ENCODE measurements at places on chromosomes 5 and 9. TPM values are rescaled to one million over a fixed set of nuclear protein-coding genes. Genes with fewer than 3 reads are reported as not detected.

DNA sequence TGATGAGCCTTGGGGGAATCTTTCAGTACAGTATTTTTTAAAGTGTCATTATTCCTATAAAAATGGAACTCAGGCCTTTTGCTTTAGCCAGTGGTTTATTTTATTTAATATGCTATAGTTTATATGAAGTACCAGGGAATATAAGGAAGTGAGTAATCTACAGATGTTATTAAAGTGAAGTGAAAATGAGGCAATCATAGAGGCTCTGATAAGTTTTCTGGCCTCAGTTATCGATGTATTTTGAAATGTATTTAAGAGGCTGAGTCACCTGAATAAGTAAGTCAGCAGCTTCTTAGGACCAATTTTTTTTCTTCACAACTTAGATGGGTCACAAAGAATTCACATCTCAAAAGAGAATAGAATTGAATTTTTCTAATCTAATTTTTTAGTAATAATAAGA lies 829.0 kb downstream of the DNAH5 start:
- no peak for DNase-seq
- H3K36me3 ChIP-seq, result no peaks in the 10 kb centered on the region
- H3K27me3 ChIP-seq, result no peaks in the 10 kb centered on the region
- no peak overlapping the region for H3K27ac ChIP-seq
- no peak overlapping the region for H3K4me3 ChIP-seq

- no peaks in the 10 kb centered on the region for H3K27me3 ChIP-seq
- H3K27ac ChIP-seq, result peak overlapping the region; percentile 100
Observed at GRCh38 chr5:181222630-181223057, 437 bp upstream of the TRIM41 start.

- no peak overlapping the region for H3K4me3 ChIP-seq
- H3K36me3 ChIP-seq, result no peaks in the 10 kb centered on the region
- no peak overlapping the region for H3K27ac ChIP-seq
- no peak for DNase-seq
- no peaks in the 10 kb centered on the region for H3K27me3 ChIP-seq
Observed at GRCh38 chr5:73250645-73251044, 77.7 kb downstream of the TMEM174 start.

DNA sequence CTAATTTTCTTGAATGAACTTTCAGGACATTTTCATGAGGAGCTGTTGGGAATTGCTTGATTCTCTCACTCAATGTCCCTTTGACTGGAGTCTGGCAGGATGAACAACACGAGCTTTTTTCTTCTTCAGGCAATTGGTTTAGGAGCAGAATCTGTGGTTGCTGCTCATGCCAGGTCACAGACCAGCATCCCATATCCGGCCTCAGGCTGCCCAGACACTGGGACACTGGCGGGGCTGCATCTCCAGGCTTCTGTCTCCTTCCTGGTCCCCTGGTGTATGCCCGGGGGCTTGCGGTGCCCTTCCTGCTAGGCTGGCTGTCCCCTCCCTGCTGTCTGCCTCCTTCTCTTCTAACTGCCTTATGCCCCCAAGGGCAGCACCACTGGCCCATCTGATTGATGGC lies 311.5 kb upstream of the DAP start:
- peaks cover 3% of the 10 kb centered on the region for H3K27me3 ChIP-seq
- no peak for DNase-seq
- no peak overlapping the region for H3K27ac ChIP-seq
- H3K36me3 ChIP-seq, result no peaks in the 10 kb centered on the region
- no peaks in the 10 kb centered on the region for H3K4me1 ChIP-seq

SMC2 gene
- 10.1 TPM for total RNA-seq

GRCh38 chr5:93805616-93806379 lies 64.4 kb upstream of the POU5F2 start:
- no peak overlapping the region for H3K27ac ChIP-seq
- DNase-seq, result no peak
- H3K4me1 ChIP-seq, result peaks cover 10% of the 10 kb centered on the region
- no peaks in the 10 kb centered on the region for H3K27me3 ChIP-seq
- H3K4me3 ChIP-seq, result no peak overlapping the region

- no peaks in the 10 kb centered on the region for H3K27me3 ChIP-seq
- no peaks in the 10 kb centered on the region for H3K4me1 ChIP-seq
- H3K36me3 ChIP-seq, result no peaks in the 10 kb centered on the region
- no peak for DNase-seq
Observed at GRCh38 chr5:139847091-139847490, 51.5 kb downstream of the PSD2 start.

- no peak for DNase-seq
- H3K4me1 ChIP-seq, result no peaks in the 10 kb centered on the region
- no peaks in the 10 kb centered on the region for H3K27me3 ChIP-seq
- H3K36me3 ChIP-seq, result no peaks in the 10 kb centered on the region
Observed at GRCh38 chr5:142800776-142801494, 30.8 kb downstream of the ARHGAP26 start.

DNA sequence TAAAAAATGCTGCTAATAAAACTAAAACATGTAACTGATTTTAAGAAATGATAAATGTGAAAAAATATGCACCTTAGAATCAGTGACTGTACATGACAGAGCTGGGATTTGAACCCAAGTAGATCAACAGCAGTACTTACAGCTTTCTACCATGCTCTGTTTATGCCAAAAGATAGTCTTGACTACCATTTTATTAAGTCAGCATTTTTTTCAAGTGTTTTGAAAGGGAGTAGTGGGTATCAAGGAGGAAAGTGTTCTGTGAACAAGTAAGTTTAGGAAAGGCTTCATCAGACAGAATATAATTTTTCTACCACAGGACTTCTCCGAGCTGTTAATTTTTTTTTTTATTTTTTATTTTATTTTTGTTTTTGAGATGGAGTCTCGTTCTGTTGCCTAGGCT lies 180.4 kb upstream of the GLRA1 start:
- no peaks in the 10 kb centered on the region for H3K36me3 ChIP-seq
- H3K4me1 ChIP-seq, result no peaks in the 10 kb centered on the region
- no peak overlapping the region for H3K4me3 ChIP-seq
- no peak for DNase-seq
- no peaks in the 10 kb centered on the region for H3K27me3 ChIP-seq
- no peak overlapping the region for H3K27ac ChIP-seq

RAI14 gene
- total RNA-seq, result 9.8 TPM

SUSD1 gene
- 6.5 TPM for total RNA-seq

DNA sequence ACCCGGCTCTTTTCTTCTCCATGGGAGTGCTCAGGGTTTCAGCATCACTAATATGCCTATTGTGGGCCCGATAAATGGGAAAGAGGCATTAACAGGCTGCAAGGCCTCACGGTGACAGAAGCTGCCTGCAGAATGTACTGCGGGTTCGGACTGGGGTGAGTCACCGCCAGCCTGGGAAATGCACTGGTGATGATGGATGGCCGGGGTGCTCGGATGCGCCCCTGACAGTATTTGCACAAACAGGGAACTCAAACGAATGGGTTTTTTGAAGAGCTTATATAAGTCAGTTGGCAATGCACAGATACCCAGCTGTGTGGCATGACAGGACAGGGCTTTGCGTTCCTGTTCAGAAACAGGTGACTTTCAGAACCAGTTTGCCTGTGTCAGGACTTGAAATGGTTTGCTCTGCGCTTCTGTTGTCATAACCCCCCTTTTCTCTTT lies 42.0 kb upstream of the PITX1 start:
- H3K27me3 ChIP-seq, result no peaks in the 10 kb centered on the region
- no peaks in the 10 kb centered on the region for H3K36me3 ChIP-seq
- H3K4me3 ChIP-seq, result no peak overlapping the region
- peak overlapping the region; percentile 76 for H3K27ac ChIP-seq
- H3K4me1 ChIP-seq, result peaks cover 43% of the 10 kb centered on the region
- DNase-seq, result no peak

GRCh38 chr9:94946256-94946655 lies 219.8 kb downstream of the AOPEP start:
- no peak for DNase-seq
- H3K4me1 ChIP-seq, result peaks cover 22% of the 10 kb centered on the region
- H3K27ac ChIP-seq, result peak overlapping the region; percentile 82
- no peak overlapping the region for H3K4me3 ChIP-seq

DNA sequence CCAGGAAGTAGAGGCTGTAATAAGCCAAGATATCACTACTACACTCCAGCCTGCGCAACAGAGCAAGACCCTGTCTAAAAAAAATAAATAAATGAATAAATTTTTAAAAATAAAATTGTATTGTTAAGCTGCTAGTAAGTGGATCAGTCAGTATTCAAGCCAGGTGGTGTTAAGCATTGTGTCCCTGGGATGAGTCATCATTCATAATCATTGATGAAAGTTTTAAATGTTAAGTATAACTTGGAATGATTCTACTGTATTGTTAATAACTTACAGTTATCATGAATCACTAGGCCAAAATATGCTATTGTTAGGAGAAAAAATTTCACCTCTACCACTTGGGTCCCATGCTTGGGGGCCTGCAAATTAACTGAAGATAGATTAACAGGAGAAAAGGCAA lies 38.2 kb downstream of the MED10 start:
- DNase-seq, result no peak
- no peak overlapping the region for H3K4me3 ChIP-seq
- H3K27me3 ChIP-seq, result no peaks in the 10 kb centered on the region
- H3K27ac ChIP-seq, result no peak overlapping the region
- no peaks in the 10 kb centered on the region for H3K36me3 ChIP-seq

DNA sequence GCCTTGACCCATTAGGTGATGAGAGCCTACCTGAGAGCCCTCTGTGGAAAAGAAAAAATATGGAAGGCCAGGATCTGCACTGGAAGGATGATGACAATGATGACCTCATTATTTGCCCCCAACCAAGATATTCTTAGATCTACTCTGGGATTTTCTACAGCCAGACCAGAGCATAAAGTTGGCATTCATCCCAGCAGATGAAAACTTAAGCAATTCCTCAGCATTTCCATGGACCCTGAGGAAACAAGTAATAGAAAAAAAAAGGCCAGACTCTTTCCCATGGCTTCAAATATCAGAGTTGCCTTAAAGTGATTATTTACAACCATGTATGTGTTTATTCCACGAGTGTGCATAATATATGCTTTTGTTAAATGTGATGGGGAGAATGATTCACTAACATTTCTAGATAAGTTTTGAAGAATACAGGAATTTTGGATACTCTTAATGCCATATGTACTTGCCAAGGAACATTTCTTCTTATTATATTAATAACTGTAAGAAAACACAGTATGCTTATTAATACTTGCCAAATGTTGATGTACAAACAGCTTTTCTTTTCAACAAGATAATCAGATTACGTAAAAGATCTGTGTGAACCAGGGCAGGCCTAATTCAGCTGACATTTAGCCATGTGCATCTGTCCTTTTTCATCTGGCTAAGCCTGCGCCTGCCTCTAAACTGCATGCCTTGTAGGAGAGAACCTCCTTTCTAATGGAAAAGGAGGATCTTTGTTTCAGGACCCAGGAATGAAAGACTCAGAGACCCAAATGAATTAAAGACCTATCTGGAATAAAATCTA lies 94.8 kb downstream of the ARRDC3 start:
- DNase-seq, result no peak
- H3K36me3 ChIP-seq, result no peaks in the 10 kb centered on the region
- peaks cover 12% of the 10 kb centered on the region for H3K4me1 ChIP-seq

DNA sequence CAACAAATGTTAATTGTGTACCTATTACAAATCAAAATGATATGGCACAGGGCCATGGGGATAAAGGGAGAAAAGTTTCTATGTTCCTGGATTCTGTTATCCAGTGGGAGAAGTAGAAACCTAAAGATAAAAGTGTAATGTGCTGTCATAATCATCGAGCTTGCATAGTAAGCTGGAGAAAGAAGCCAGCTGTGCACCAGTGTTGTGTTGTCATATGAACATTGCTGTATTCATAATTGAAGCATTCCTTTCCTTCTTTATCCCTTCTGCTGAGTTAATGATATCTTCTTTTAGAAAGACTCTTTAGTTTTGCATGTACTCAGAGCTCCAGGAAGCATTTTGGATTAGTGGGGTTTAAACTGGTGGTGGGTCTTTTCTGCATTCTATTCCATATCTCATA lies 39.5 kb downstream of the NTRK2 start:
- no peak overlapping the region for H3K4me3 ChIP-seq
- H3K27ac ChIP-seq, result no peak overlapping the region
- no peaks in the 10 kb centered on the region for H3K4me1 ChIP-seq
- H3K27me3 ChIP-seq, result no peaks in the 10 kb centered on the region
- no peak for DNase-seq

FCHO2 gene
- total RNA-seq, result 38.1 TPM

DNA sequence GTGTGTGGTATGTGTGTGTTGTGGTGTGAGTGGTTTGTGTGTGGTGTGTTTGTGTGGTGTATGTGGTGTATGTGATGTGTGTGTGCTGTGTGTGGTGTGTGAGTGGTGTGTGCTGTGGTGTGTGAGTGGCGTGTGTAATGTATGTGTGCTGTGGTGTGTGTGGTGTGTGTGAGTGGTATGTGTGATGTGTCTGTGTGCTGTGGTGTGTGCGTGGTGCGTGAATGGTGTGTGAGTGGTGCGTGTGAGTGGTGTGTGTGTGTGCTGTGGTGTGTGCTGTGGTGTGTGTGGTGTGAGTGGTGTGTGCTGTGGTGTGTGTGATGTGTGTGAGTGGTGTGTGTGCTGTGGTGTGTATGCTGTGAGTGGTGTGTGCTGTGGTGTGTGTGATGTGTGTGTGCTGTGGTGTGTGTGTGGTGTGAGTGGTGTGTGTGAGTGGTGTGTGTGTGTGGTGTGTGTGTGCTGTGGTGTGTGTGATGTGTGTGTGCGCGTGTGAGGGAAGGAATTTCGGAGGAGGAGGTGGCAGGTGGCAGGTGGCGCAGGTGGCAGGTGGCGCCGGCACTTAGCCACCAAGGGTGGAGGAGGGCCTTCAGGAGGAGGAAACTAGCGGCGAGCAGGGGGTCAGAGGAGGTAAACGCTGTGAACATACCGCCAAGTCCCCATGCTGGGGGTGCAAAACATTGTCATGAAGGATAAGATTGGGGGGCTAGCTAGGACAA lies 191.8 kb downstream of the MELK start:
- no peaks in the 10 kb centered on the region for H3K27me3 ChIP-seq
- no peak for DNase-seq
- H3K4me3 ChIP-seq, result no peak overlapping the region
- H3K4me1 ChIP-seq, result no peaks in the 10 kb centered on the region
- H3K27ac ChIP-seq, result no peak overlapping the region

- H3K27me3 ChIP-seq, result no peaks in the 10 kb centered on the region
- DNase-seq, result no peak
- H3K27ac ChIP-seq, result no peak overlapping the region
- no peak overlapping the region for H3K4me3 ChIP-seq
Observed at GRCh38 chr5:110255194-110255593, 471.3 kb downstream of the TMEM232 start.

- no peak overlapping the region for H3K4me3 ChIP-seq
- H3K27ac ChIP-seq, result peak overlapping the region; percentile 42
- no peaks in the 10 kb centered on the region for H3K27me3 ChIP-seq
- peaks cover 46% of the 10 kb centered on the region for H3K4me1 ChIP-seq
Observed at GRCh38 chr5:126847826-126848251, 70.9 kb downstream of the LMNB1 start.

TMEM267 gene
- total RNA-seq, result 11.7 TPM

TUT7 gene
- total RNA-seq, result 59.1 TPM

All from esophagus squamous epithelium (tissue), 5 donors.